Activated naive CD8-positive, alpha-beta T cell treated with anti-CD3 and anti-CD28 coated beads, Interleukin-2, amount 50 U/mL, for 16 hours (primary cell): ENCODE measurements at places on chromosomes 12 and 14.

DNA sequence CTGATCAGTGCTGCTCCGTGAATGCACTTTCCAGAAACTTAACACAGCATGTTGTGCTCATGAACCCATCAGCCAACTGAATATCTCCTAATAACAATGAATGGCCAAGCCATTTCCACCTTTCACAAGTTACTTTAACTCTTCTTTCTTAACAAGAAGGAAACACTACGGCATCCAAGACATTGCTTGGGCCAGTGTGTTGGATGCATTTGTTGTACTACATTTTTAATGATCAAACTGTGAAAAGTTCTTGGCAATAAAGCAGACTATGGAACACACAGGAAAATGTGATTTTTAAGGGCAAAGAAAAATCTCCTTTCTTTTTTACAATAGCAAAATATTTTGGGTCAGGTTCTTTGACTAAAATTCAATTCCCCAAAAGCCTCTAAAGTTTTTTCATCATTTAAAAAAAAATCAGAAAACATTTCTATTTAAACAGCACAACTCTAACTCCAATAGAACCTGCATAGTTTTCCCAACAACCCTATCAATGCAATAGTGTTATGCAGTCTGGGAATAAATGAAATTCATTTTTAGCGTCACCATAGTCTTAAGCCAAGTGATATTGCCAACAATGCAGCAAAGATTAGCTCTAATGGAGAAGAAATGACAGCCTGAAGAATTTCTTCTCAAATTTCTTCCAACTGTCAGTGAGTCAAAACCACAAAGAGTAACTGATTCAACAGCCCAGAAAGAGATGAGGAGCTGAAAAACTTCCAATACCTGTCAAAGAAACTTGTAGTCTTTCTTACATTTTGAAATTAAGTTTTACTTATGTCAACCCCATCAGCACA is 50.7 kb upstream of the PTPRR start:
- no peak for DNase-seq

GRCh38 chr14:74704656-74705055 is 8.2 kb downstream of the AREL1 start:
- no peak for DNase-seq

GRCh38 chr14:75715926-75716780 is 55.1 kb downstream of the TTLL5 start:
- DNase-seq, result no peak

- no peak for DNase-seq
These were observed 949 bp upstream of the KIF21A start for GRCh38 chr12:39443929-39444209.

DNA sequence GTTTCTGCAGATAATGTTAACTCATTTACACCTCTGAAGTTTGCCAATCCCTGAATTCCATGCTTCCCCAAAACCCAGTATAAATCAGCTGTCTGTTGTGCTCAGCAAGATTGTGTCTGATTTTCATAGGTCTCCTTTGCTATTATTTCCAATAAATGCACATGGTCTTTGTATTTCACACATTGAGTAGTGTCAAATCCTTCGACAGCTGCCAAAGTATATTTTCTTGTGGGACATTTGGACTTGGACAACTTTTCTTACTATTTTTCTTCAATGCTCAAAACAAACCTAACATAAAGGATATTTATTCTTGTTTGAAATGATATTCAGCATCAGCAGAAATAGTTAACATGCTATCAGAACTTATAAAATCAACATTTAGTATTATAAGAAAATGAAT is 406.1 kb upstream of the OR4E1 start:
- DNase-seq, result no peak

GRCh38 chr12:103819312-103819711 is 21.7 kb downstream of the NT5DC3 start:
- no peak for DNase-seq

- no peak for DNase-seq
These were observed 5.0 kb upstream of the CHGA start for GRCh38 chr14:92917956-92918355.

DNA sequence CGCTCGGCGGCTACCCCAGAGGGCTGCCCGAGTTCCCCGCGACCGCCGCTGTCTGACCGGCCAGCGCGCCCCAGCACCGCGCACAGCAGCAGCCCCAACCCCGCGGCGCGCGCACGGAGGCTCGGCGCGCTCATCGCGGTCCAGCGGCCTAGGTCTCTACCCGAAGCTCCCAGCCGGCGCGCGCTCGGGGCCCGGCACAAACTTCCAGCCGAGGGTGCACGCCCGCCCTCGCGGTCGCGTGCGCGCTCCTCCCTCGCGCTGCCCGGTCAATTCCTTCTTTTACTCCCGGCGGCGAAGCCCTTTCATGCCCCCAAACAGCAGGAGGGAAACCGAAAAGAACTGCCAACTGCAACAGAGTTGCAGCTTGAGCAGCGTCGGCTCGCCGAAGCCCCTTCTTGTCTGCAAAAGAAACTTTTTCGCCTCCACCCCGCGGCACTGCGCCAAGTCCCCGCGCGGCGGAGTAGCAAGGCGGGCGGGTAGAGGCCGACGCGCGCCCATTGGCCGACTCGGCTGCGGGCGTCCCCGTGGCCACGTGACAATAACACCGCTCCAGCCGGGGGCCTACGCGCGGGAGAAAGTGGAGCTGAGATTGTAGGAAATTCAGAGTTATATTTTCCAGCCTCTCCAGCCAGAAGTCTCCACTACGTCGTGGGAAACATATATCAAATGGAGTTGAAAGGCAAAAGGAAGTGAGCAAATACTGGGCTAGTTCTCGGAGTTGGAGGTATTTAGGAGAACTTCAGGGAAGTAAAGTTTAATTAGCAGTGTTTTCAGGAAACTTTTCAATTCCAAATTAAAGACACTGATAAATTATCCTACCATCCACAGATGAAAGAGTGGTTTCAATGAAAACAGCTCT is at the start of gene LRIG3:
TSS of gene LRIG3 (minus strand) at position 403 of the 859 bp plus-strand sequence. CDS start at position 134, 269 bp downstream.
- no peak for DNase-seq

- DNase-seq, result no peak
These were observed 18.4 kb downstream of the SAV1 start for GRCh38 chr14:50649691-50650090.

DNA sequence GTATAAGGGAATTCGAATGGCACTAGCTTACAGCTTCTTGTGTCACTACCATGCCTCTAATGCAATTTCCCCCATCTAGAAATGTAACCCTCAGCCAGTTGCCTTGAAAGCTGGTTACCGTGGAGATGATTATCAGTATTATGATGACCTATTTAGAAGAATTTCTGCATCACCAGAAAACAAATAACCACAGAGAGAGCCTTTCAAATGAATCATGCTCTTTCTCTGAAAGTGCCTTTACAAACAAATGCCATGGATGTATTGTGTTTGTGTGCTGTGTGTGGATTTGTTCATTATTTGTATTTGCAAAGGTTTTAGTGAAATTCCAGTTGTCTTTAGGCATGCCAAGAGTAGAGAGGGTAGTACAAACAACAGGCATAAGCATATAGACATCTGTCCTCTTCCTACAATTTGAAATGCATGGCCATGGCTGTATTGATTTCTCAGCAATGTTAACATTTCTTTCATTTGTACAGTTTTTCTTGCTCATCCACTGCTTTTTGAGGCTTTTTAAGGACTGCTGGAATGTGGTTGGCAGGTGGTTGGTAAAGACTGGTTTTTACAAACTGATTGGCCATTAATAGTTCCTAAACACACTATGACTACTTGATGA is 266.5 kb downstream of the PAWR start:
- DNase-seq, result no peak

- no peak for DNase-seq
These were observed 80.4 kb upstream of the SINHCAF start for GRCh38 chr12:31406345-31406744.

- no peak for DNase-seq
These were observed 53.5 kb downstream of the SUDS3 start for GRCh38 chr12:118429688-118430383.

DNA sequence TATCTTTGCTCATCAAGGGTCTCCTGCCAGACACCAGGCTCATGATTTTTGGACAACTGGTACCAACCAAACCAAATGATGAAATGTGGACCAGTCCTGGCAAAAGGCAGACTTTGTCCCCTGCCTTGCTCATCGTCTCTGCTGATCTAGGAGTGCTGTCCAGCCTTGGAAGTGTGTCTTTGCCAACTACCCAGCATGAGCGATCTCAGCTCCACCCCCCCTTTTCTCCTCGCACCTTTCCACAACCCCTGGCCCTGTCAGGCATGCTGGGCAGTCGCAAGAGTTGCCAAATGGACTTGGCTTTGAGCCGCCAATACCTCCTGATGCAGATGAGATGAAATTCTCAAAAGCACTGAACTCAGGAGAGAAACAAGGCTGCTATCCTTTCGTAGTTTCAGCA is 174.3 kb downstream of the KCNA5 start:
- no peak for DNase-seq

- no peak for DNase-seq
These were observed 905.4 kb downstream of the SLC16A7 start for GRCh38 chr12:60501124-60501729.

DNA sequence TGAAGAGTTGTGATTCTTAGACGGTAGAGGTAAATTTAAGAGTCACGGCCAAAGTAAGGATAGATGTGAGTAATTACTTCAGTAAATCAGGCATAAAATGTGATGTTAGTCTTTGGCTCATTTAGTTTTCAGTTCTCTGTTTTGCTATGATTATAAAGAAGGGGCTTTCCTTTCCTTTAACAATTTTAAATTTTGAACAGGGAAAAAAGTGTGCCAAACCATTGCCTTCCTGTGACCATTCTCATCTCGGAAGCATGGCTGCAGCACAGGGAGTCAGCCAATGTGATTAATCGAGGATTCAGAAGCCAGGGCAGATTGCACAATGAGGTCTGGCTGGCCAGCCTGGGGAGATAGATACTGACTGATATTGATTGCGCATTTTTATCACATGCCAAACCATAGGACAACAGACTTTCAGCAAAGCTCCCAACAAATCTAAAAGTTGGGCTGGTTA is 480.2 kb upstream of the PRICKLE1 start:
- DNase-seq, result no peak

DNA sequence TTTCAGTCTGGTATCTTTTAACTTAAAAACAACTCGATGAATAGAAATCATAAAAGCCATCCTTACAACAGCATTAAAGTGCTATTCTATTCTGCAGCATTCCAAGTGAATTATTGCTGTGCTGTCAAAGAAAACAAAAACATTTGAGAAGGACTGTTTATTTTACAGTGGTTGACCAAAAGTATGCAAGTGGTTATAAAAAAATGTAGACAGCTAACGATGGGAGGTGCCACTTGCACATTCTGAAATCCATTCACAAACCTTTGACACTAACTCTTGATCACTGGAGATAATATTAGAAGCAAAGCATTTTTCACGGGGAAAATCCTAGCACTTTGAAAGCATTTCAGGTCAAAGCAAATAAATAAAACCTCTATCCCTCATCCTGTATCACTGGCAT is 55.6 kb downstream of the HMGA2 start:
- DNase-seq, result no peak

DNA sequence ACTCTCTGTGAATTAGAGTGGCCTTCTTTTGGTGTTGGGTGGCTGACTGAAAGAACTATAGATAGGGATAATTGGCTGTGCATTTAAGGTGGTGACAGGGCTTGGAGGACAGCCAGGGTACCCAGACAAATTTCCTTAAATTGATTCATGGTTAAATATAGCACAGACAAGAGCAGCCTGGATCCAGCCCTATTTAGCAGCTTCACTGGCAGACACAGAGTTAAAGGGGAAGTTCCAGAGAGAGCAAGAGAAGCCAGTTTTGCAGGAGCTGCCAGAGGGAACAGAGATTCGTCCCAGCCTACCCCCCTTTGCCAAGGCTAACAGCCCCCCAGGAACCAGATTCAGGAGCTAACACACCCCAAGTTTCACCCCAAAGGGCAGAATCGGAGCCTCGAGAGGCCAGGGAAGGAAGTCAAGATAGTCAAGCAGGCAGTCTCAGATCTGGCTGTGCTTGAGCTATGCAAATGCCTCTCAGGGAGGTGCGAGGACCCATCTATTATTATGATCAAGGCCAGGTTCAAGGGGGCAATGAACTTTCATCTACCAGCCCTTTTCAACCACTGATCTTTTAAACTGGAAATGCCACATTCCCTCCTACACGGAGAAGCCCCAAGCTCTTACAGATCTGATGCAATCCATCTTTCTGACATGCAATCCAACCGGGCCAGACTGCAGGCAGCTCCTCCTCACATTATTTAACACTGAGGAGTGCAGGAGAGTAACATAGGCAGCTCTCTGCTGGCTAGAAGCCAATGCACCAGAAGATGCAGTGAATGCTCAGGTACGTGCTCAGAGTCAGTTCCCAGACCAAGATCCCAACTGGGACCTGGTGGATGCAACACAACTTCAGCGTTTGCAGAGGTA is 58.2 kb downstream of the DHRS2 start:
- DNase-seq, result no peak

DNA sequence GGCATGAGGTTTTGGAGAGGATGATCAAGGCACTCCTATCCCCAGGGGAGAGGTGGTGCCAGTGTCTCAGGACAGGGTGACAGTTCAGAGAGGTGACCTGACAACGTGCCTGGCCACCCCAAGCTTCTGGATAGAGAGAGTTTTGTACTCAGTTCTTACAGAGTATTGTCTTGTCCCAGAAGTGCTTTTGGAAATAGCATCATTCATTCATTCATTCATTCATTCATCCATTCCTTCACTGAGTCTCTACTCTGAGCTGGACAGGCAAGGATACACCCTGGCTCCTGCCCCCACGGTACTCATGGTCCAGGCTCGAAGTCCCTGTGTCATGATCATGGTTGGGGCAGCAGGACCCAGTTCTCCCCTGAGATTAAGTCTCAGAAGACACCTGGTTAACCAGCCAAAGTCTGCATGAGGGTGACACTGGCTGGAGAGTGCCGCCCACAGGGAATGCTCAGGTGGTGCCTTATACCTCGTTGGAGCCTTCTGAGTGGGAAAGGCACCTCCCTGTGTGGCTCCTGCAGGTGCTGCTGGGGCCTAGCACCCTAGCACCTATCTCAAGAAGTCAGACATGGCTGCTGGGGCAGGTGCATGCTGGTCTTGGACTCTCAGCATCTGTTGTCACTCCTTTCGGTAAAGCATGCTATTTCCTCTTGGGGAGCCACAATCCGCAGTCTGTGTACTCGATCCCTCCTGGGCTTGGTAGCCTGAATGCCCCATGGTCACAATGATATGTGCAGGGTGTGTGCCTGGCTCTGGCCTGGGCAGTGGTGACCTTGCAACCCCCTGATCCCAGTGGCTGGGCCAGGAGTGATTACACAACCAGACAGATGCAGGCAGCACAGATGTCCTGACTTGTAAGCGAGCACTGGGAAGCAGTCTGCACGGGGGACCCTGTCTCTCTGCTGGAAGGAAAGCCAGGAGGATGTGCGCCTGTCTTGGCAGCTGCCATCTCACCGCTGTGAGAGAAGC is 57.8 kb downstream of the C14orf132 start:
- no peak for DNase-seq

- DNase-seq, result no peak
These were observed 485 bp downstream of the SENP1 start for GRCh38 chr12:48105321-48105866.

DNA sequence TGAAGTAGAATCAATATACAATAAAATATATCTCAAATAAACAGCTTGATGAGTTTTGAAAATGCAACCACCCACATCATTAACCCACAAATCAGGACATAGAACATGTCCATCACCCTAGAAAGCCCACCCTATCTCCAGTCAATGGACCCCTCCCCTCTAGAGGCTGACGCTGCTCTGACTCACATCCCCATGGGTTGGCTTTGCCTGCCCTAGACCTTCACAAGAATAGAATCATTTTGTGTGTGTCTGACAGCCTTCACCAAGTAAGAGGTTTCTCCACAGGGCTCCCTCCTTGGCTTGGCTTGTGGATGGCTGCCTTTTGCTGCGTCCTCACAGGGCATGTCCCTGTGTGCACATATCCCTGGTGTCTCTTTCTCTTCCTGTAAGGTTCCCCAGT is 250.2 kb upstream of the RTL1 start:
- no peak for DNase-seq
